Activated T-helper 1 cell treated with anti-CD3 and anti-CD28 coated beads, Interleukin-2, amount 50 U/mL, for 16 hours (primary cell): ENCODE measurements at places on chromosomes 5 and 9.

- DNase-seq = no peak
Observed at GRCh38 chr9:31027678-31028077, 1356.8 kb upstream of the ACO1 start.

- no peak for DNase-seq
Observed at GRCh38 chr5:8843771-8844170, 702.1 kb downstream of the SEMA5A start.

DNA sequence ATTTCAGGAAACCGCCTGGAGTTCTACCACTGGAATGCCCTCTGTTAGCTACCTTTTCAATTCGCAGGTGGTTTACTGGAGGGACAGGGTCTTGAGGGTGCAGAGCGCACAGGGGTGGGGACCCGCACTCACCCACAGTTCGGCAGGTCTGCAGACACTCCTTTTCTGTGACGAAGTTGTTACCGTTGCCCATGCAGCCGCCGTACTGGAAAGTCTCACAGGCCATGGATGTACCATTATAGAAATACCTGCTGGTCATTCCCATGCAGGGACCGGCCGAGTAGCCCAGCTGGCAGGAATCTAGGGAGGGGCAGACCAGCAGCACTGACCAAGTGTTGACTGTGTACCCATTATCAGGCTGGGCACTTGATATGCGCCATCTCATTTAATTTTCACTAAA, 16.8 kb downstream of the AMBP start:
- DNase-seq = no peak

GRCh38 chr5:178165581-178165980, 11.9 kb upstream of the NHP2 start:
- no peak for DNase-seq

DNA sequence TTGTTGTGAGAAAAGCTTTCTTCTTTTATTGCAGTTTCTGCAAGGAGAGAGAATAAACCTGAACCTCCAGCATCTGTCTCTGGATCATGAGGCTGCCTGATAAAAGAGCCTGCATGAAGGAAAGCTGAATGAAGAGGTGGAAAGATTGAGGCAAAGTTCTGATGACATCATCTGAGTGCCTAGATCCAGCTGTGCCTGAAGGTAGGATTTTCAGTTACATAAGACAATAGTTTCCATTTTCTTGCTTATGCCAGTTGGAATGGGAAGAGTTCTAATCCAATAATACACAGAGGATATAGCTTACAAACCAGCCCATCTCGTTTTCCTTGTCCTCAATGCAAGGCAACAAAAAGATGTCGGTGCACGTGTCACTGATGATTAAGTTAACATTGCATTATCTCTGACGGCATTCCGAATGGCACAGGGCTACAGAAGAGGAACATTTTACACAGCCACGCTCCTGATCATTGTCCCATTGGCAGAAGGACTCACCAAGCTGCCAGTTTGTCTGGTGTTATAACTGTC, 105.5 kb upstream of the ERCC6L2 start:
- DNase-seq = no peak
